Inflammatory macrophage treated with lipopolysaccharide for 1 hour (primary cell): ENCODE measurements at places on chromosomes 1 and 21.

DNA sequence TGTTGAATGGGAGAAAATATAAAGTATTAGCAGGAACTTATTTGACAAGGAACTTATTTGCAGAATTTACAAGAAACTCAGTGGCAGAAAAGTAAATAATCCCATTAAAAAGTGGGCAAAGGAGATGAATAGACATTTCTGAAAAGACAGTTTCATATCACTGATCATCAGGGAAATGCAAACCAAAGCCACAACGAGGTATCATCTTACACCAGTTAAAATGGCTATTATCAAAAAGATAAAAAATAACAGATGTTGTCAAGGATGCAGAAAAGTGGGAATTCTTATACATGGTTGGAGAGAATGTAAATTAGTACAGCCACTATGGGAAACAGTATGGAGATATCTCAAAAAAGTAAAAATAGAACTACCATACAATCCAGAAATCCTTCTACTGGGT, 61.0 kb downstream of the SYT14 start:
- DNase-seq: no peak

- peak; percentile 82 for DNase-seq
Measured at GRCh38 chr1:110338309-110338885, 780 bp upstream of the RBM15 start.

GRCh38 chr21:38148046-38148445, 108.7 kb upstream of the KCNJ15 start:
- no peak for DNase-seq

DNA sequence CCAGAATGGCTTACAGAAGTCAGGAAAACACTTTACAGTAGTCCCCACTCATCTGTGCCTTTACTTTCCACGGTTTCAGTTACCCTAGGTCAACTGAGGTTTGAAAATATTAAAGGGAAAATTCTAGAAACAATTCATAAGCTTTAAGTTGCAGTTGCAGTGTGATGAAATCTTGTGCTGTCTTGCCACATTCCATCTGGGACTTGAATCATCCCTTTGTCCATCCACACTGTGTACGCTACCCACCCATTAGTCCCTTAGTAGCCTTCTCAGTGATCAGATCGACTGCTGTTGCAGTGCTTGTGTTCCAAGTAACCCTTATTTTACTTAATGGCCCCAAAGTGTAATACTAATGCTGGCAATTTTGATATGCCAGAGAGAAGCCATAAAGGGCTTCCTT, 30.5 kb downstream of the ZCCHC17 start:
- peak; percentile 3 for DNase-seq

DNA sequence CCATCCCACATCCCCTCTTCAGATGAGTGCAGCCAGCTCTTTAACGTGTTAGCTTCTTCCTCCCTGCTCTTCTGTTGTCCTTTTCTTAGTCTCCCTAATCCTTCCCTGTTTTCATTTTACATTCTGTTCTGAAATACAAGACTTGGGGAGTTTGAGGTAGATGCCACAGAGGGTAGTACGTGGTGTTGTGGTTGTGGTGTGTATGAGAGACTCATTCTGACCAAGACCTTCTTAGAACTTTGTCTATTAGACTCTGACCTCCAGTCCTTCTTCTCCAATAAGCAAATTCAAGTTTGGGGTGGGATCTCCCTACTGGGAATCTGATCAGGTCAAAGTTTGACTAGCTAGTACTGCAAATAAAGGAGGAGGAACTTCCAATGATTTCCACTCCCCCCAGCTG, 39.5 kb downstream of the CACNA1E start:
- DNase-seq: no peak

DNA sequence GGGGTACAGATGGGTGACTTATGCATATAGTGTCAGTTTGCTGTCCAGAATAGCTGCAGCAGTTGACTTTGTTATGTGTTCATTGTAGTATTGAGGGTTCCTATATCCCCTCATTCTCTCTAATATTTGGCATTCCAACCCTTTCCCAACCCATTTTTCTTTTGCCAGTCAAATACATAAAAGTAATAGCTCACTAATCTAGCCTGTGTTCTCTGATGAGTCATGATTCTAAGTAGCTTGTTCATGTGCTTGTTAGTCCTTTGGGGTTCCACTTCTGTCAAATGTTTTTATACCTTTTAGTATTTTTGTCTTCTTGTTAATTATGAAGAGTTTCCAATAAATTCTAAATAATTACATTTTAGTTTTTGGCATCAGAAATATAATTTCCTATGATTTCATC, 99.2 kb upstream of the MROH9 start:
- no peak for DNase-seq

DNA sequence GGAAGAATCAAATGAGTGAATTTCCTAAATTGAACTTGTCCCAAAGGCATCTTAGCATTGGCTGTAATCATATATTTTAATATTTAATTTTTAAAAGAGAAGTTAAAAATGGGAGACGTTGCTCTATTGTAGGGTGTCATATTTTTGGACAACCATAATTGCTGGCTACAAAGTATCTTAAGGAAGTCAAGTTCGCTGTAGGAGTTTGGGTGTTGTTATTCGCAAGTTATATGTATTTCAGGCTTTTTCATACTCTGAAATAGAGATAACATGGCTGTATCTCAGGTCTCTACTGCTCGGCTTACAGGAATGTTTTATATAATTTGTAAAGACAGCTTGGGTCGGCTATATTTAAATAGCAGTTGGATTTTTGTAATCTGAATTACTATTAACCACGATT, 852 bp downstream of the TMEM50A start:
- DNase-seq: no peak

- no peak for DNase-seq
Measured at GRCh38 chr1:158002631-158003405, 9.4 kb downstream of the KIRREL1 start.

DNA sequence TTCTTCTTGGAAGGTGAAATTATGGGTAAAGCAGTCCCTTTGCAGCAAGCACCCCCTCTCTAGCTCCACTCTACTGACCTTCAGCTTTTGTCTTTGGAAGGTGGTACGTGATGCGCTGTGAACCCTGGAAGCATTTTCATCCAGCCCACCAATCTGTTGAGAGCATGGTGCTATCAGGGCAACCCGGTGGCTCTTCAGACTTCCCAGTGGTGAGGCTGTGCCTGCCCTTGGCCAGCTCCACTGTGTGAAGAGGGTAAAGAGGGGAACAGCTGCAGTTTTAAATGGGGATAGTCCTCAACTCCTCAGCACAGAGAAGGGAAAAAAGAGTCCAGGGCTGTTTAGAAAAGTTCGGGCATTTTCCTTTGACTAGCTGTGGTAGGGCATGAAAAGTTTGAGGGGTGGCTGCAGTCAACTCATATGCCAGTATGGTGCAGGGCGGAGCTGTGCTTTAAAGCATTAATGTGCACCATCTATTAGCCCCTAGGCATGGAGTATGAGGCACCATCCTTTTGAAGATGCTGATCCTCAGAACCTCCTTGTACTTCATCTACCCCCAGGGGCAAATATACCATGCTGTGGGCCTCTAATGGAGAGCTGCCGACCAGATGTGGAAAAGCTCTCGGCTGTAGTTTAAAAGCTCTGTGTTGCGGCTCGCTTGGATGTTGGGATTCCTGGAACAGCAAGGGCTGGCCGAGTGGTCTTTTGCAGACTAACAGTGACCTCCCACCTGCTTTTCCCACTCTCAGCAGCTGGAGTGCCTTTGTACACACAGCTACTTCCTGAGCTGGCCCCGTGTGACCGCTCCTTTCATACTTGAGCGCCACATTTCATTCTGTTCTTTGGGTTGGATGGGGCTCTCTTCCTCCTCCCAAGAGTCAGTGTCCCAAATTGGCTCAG, 123.0 kb downstream of the PEX14 start:
- DNase-seq: no peak

GRCh38 chr1:3772027-3772714, 378 bp upstream of the SMIM1 start:
- DNase-seq: peak; percentile 39

DNA sequence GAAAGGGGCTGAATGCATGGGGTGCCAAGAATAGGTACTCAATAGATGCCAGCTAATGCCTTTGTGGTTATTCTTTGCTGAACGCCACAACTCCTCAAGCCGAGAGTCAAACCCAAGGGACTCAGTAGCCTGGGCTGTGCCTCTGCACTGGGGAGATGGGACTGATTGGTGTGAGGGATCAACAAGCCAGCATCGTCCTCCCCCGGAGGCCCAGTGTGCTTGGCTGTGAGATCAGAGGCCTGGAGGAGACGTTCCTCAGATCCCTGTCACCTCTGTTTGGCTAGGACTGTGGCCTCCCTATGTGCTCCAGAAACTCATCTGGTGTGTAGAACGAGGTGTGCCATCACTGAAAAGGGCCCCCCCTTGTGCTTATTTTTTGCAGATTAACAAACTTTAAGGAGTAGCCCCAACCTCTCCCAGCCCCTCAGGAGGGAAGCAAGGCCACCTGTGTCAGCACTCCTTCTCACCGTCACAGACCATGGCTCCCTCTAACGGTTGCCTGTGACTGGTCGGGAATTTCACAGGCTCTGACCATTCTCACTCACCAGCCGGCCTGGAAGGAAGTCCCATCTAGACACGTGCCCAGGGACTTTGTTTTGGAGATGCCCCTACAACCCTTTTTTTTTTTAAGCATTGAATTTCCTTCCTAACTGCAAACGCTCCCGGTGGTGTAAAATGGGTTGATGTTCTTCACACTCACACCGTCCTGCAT, 194.0 kb upstream of the VAMP3 start:
- DNase-seq: no peak

DNA sequence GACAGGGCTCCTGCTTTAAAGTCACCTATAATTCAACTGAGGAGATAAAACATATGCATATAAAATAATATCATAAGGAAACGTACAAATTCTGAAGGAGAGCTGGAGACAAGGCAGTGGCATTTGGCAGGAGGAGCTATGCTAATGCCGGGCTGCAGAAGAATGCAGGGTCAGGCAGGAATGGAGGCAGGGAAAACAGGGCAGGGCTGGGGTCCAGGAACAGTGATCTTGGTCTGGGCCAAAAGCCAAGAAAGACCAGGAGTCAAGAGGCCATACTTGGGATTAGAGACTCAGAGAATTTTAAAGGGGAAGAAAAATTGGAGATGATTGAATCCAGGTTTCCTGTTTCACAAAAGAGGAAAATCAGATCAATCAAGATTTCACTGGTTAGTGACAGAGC, 20.0 kb upstream of the BRDT start:
- DNase-seq: no peak

DNA sequence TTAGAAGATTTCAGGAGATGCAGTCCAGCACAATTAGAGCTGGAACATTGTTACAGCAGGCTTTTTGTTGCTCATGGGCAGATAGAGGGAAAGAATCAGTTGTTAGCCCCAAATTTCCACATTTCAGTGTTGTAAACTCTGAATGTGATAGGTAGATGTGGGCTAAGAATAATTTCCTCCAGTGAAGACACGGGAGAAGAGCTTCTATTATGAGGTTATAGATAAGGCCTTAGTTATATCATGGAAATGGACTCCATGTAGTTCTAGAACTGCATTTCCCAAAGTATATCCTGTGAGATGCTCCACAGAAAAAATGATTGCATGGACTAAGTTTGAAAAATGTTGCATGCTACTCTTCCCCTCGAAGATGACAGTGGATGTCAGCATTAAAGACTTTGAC, 64.9 kb downstream of the PRKAA2 start:
- DNase-seq: no peak

GRCh38 chr1:87180682-87181081, 148.0 kb upstream of the LMO4 start:
- no peak for DNase-seq

GRCh38 chr1:169018751-169019150, 87.7 kb upstream of the ATP1B1 start:
- DNase-seq: no peak

- peak; percentile 64 for DNase-seq
Measured at GRCh38 chr1:220878191-220879075, 810 bp upstream of the HLX start.

DNA sequence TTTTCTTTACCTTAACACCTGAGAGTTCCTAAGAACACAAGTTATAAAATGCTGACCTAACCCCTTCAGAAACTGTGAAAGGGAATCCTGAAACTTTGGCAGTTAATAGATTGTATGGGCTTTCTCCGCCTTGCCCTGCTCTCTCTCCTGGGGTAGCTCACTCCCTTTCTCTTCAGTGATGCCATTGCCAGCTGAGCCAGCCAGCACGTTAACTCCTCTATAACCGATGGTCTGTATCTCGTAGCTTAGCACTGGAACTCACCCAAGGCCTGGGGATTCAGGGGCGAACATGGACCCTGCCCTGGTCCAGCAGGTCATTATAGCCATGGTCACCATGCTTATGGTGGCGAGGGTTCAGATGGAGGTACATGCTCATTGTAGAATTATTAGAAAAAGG, 40.7 kb downstream of the TRAPPC10 start:
- no peak for DNase-seq

DNA sequence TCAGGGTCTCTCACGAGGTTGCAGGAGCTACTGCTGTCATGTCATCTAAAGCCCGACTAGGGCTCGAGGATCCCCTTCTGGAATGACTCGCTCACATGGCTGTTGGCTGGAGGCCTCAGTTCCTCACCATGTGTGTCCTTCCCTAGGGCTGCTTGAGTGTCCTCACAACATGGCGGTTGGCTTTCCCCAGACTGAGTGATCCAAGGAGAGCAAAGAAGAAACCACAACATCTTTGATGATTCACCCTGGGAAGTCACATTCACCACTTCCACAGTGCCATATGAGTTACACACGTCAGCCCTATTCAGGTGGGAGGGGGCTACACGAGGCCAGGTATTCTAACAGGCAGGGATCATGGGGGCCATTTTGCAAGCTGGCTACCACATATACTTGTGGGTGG, 64.9 kb downstream of the FHAD1 start:
- DNase-seq: no peak

- DNase-seq: no peak
Measured at GRCh38 chr1:173903827-173904531, 13.1 kb downstream of the SERPINC1 start.

GRCh38 chr1:226702957-226703831, 35.9 kb downstream of the ITPKB start:
- peak; percentile 66 for DNase-seq
